ENCODE measurements at places on chromosomes 3 and 15.

GRCh38 chr3:58167431-58168351 is 43.1 kb downstream of the DNASE1L3 start:
- DNase-seq: no peak

GRCh38 chr3:146747928-146748327 is 142.8 kb upstream of the PLSCR5 start:
- DNase-seq: peak; percentile 4

DNA sequence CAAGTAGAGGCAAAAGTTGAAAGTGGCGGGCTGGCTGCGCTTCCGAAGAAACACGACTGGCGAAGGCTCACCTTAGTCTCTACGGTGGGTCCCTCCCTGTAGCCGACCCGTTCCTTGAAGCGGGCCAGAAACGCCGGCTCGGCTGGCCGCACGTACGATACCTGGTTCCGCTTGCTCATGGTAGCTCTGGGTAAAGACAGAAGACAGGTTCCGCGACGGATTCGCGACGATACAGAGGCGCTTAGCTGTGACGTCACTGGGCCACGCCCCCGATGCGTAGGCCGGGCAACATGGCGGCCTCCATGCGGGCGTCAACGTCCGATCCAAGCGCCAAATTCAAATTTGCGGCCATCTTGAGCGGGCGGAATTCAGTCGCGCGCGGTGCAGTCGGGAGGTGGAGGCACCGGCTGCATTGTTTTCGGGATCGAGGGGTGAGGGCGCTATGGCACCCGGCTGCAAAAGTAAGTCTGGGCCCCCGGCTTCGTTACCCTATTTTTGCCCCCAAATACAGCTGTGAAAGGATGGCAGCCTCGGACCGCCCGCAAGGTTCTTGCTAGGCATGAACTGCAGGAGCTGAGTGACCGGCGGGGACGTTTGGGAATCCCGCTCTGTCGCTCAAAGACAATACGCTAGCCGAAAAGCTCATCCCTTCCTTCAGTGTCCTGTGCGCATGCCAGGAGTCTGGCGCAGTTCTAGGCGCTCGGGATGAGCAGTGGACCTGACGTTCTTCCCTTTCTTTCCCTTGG is at the start of the genes KIAA1143 and KIF15:
TSS of gene KIAA1143 (minus strand) at position 196 of the 746 bp plus-strand sequence. CDS start at position 179, 17 bp downstream.
TSS of gene KIF15 (plus strand) at position 371 of the 746 bp plus-strand sequence. CDS start at position 443, 72 bp downstream.
- DNase-seq: peak; percentile 97

- DNase-seq: no peak
These were observed 7.2 kb downstream of the CD276 start for GRCh38 chr15:73691396-73691795.

DNA sequence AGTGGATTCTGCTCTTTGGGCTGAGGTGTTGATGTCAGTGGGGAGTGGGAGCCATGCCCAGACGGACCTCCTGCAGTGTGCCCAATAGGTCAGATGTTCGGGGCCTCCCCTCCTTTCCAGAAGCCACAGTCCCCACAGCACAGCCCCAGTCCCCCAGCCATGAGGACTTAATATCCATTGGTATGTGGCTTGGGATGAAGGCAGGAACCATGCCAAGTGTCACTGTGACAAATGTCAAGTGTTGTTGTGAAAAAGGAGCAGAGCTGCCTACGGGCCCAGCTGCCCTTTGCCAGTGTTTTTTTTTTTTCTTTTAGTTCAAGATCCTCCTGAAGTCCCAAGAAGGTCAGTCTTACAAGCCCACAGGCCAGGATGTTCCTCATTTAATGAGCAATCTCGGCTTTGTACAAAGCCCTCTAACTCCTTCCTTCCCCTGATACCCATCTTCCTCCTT is 12.2 kb downstream of the SEMA3G start:
- DNase-seq: no peak

- no peak for DNase-seq
These were observed 183.7 kb upstream of the NAALADL2 start for GRCh38 chr3:174675406-174675805.

GRCh38 chr3:79314544-79314943 is 453.3 kb downstream of the ROBO1 start:
- DNase-seq: no peak

DNA sequence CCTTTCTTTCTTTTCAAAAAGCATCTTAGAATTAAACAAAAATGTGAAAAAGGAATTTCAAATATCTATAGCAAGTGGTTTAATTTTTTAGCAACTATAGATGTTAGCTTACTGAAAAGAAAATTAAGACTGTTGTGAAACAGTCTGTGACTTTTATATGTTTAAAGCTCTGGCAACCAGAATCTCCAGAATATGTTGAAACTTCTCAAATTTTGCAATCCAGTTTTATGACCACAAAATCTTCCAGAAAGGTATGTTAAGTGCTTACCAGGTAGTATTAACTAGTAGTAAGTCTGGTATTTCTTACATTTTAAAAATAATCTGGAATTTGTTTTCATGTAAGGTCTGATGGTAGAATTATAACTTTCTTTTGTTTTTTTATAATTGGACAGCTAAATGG is 235.0 kb downstream of the SLC9A9 start:
- no peak for DNase-seq

GRCh38 chr3:99967796-99968195 is 146.5 kb downstream of the FILIP1L start:
- no peak for DNase-seq

GRCh38 chr15:22902046-22902445 is 63.6 kb downstream of the NIPA2 start:
- no peak for DNase-seq

GRCh38 chr3:39408493-39409372 is 2.2 kb downstream of the RPSA start:
- DNase-seq: no peak

- DNase-seq: no peak
These were observed 189.6 kb downstream of the ARRDC4 start for GRCh38 chr15:98150084-98150483.

GRCh38 chr15:65881766-65882434 is 12.6 kb downstream of the RAB11A start:
- DNase-seq: no peak

- no peak for DNase-seq
These were observed 18.0 kb downstream of the MTMR10 start for GRCh38 chr15:30973379-30973778.

GRCh38 chr15:33500432-33501195 is 189.8 kb downstream of the RYR3 start:
- peak; percentile 38 for DNase-seq

DNA sequence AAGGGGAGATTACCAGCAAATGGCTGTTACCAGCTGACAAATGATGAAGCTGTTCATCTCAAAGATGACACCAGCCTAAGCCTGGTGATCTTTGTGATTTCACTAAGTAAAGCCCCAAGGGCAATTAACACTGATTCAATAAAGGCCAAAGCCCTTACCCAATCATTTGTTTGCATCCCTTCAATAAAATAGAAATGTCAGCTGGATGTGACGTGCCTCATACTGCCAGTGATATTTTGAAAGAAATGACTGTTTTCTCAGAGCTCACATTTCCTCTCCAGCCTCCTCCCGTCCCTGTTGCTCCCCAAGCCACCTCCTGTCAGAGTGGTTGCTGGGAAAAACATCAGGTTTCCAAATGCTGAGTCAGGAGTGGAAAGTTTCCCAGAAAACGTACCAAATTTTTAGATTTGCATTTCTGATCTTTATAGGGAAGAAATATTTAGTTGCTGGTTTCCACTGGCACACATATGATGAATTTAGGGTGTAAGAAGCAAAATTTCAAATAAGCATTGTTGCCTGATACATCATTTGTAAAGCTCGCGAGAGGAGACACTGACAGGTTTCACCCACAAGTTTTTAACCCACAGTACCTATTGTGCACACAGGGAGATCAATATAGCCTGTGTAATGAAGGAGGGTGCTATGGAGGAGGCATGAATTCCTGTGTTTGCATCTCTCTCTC is 21.0 kb downstream of the C2CD4A start:
- no peak for DNase-seq

DNA sequence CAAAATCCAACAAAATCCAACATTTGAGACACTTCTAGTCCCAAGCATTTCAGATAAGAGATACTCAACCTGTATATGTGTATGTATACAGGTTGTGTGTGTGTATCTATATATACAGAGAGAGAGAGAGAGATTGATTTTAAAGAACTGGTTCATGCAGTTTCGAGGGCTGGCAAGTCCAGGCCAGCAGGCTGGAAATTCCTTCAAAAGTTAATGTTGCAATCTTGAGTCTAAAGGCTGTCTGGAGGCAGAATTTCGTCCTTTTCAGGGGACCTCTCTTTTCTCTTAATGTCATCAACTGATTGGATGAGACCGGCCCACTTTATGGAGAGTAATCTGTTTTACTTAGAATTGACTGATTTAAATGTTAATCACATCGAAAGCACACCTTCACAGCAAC is 199.6 kb upstream of the IL12A start:
- no peak for DNase-seq

- no peak for DNase-seq
These were observed 72.8 kb upstream of the ANKRD34C start for GRCh38 chr15:79209690-79210089.

- no peak for DNase-seq
These were observed 75.8 kb upstream of the SYN2 start for GRCh38 chr3:11928381-11928780.

DNA sequence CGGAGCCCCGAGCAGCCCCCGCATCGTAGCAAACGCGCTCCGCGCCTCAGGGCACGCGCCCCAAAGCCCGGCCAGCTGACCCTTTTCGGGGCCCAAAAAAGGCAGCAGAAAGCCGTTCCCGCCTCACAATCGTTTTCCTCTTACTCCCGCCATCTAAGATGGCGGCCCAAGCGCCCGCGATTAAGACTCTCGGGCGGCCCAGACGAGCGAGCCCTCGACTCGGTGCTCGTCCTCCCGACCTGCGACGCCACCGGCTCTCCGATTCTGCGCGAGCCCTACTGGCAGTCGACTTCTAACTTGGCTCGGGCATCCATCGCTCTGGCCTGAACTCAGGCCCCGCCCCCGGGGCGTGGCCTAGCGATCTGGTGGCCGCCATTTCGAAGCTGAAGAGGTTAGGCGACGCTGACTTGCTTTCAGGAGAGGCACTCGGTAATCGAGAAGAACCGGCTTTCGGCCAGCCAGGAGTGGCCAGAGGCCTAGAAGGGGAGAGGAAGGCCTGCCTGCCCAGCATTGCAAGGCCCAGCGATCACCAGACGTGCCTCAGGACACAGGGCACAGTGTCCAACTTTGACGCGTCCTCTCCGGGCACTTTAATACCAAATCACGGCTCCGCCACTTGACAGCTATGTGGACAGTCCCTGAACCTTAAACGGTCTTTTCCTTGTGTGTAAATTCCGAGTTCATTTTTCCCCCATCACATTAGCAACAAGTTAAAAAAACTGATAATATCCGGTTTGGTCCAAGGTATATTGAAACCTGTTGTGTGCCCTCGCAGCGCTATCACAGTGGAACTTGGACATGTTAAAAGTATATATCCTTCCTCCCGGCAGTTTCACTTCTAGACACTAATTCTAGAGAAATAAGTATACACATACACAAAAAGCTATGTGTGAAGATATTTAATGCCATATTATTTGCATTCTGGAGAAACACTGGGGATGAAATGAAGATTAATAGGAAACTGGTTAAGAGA is at the start of gene RAF1:
TSS of gene RAF1 (minus strand) at position 182 of the 973 bp plus-strand sequence. CDS start 45,396 bp downstream, outside the sequence.
- DNase-seq: peak; percentile 98

DNA sequence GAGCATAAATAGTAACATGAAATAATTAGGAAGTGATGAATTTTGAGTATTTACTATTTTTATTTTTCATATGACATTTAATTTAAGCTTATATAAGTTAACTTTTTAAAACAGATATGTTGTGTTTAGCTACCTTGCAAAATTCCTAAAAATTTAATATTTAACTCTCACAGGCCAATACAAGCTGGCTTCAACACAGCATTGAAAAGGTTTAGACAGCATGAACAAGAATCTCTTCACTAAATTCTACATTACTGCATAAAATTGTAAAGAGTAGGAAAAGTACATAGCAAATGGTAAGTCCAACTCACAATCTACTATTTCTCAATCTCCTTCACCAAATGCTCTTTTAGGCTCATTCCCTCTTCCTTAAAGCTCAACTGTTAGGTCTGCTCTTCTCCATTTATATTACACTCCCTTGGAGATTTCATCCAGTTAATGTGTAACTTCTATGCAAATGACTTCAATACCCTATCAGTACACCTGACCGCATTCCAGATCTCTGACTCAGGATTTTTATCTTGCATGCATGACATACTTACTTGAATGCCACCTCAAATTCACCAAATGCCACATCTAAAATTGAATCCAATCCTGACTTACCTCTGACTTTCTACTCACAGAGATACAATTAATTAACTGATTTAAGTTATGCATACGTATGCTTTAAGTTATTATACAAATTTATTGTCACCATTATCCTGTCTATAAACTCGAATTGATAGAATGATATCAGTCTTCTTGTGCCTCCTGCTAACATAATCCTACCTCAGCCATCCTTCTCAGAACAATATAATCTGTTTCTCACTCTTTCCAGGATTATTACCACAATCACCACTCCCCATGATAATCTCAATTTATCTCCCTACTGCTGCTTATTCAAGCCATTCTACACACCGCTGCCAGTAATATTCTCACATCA is 127.0 kb downstream of the STAG1 start:
- DNase-seq: peak; percentile 74

- no peak for DNase-seq
These were observed 7.6 kb downstream of the GDPGP1 start for GRCh38 chr15:90241343-90242192.

- DNase-seq: peak; percentile 84
These were observed 2.3 kb downstream of the INKA1 start for GRCh38 chr3:49805367-49805782.

- DNase-seq: no peak
These were observed 43.3 kb downstream of the CAPN3 start for GRCh38 chr15:42402455-42403205.

- DNase-seq: peak; percentile 8
These were observed 56.1 kb upstream of the TRPM1 start for GRCh38 chr15:31157644-31158069.

Measured in renal pelvis (tissue), 12 donors.